ENCODE measurements at places on chromosomes 3 and 15. TPM values are rescaled to one million over a fixed set of nuclear protein-coding genes. Genes with fewer than 3 reads are reported as not detected.

Gene CRYGS
- total RNA-seq = 3.8 TPM

- no peak overlapping the region for H3K4me3 ChIP-seq
- peak; percentile 18 for DNase-seq
- no peak overlapping the region for H3K27ac ChIP-seq
- H3K27me3 ChIP-seq = no peaks in the 10 kb centered on the region
Observed at GRCh38 chr3:122151480-122151879, 32.0 kb upstream of the CASR start.

DNA sequence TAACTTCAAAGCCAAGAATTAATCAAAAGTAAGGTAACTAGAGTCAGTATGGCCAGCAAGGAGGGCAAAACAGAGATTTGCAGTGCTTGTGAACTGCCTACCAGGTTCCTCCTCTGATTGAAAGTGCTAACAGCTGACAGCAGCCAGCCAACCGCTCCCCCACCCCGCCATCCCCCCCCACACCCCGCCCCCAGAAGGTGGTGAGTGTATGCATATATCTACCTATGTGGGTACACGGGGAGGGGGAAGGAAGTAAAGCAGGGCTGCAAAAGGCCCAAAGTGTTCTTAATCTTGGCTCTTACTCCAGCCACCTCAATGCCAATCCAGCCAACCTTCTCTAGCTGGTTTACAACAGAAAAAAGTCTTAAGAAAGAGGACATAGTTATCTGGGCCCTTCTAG, 50.7 kb downstream of the RAF1 start:
- H3K4me1 ChIP-seq = no peaks in the 10 kb centered on the region
- no peak overlapping the region for H3K4me3 ChIP-seq
- H3K27ac ChIP-seq = no peak overlapping the region
- peaks cover 8% of the 10 kb centered on the region for H3K36me3 ChIP-seq
- no peak for DNase-seq
- H3K27me3 ChIP-seq = no peaks in the 10 kb centered on the region

DNA sequence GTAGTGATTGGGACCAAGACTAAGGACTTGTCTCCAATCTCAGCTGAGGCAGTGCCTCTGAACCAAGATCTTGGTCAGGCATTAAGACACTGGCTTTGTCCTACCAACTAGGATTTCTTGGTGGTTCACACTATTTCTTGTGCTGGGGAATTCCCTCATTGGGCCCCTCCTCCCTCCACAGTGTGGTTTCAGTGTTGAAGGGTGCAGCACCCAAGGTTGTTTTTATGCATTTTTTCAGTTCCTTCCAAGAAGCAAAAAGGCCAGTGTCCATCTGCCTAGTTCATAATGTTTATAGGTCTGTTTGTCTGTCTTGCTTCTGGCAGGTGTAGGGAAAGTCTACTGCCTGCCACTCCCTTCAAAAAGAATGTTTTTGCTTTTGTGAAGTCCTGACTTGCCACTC, 10.6 kb upstream of the ITPKA start:
- no peak for DNase-seq
- peaks cover 8% of the 10 kb centered on the region for H3K4me1 ChIP-seq
- H3K36me3 ChIP-seq = peaks cover 12% of the 10 kb centered on the region
- H3K27ac ChIP-seq = no peak overlapping the region
- no peak overlapping the region for H3K4me3 ChIP-seq

DNA sequence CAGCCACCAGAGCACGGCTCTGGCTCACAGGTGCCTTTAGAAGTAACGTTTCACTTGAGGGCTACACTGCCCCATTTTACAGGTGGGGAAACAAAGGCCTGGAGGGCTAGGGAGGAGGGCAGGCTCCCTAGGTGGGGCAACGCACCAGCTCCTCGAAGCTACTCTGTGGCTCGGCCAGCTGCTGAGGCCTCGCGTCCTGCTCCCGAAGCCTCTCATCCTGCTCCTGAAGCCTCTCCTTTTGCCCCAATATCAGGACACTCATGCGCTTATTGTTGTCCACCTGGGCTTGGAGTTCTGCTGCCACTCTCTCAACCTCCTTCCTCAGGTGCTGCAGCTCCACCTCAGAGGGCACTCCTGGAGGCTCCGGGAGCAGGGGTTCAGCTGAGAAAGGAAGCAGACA, 28.2 kb upstream of the OR4F6 start:
- H3K27ac ChIP-seq = no peak overlapping the region
- H3K27me3 ChIP-seq = no peaks in the 10 kb centered on the region
- no peak overlapping the region for H3K4me3 ChIP-seq
- no peaks in the 10 kb centered on the region for H3K4me1 ChIP-seq
- H3K36me3 ChIP-seq = no peaks in the 10 kb centered on the region

- no peak overlapping the region for H3K4me3 ChIP-seq
- no peaks in the 10 kb centered on the region for H3K4me1 ChIP-seq
- H3K27me3 ChIP-seq = no peaks in the 10 kb centered on the region
- H3K36me3 ChIP-seq = no peaks in the 10 kb centered on the region
- no peak for DNase-seq
Observed at GRCh38 chr15:93135459-93135858, 46.4 kb upstream of the RGMA start.
